Activated CD8-positive, alpha-beta T cell treated with anti-CD3 and anti-CD28 coated beads, Interleukin-2, amount 10 ng/mL, durations not matched to agents 7 days and 5 days (primary cell): ENCODE measurements at places on chromosomes 1 and 21.

DNA sequence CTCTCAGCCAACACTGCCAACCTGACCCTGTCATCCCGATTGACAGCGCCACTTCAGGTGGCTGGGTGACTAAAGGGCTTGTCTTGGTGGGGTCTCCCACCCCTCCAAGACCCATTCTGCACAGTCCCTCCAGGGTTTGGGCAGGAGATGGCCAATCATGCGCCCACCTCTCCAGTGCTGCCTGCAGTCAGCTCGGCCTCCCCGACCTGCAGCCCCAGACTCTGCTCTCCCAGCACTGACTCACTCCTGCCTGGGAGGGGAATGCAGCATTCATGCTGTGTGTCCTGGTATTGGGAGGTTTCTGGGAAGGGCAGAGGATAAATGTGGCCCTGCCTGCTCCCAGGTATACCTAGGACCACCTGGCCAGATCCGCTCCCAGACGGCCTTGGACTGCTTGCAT, 9.7 kb downstream of the TMEM81 start:
- DNase-seq = no peak

GRCh38 chr1:79161077-79161476, 154.5 kb upstream of the ADGRL4 start:
- DNase-seq = no peak

- DNase-seq = no peak
These were observed 78.8 kb downstream of the C1orf21 start for GRCh38 chr1:184465489-184466146.

DNA sequence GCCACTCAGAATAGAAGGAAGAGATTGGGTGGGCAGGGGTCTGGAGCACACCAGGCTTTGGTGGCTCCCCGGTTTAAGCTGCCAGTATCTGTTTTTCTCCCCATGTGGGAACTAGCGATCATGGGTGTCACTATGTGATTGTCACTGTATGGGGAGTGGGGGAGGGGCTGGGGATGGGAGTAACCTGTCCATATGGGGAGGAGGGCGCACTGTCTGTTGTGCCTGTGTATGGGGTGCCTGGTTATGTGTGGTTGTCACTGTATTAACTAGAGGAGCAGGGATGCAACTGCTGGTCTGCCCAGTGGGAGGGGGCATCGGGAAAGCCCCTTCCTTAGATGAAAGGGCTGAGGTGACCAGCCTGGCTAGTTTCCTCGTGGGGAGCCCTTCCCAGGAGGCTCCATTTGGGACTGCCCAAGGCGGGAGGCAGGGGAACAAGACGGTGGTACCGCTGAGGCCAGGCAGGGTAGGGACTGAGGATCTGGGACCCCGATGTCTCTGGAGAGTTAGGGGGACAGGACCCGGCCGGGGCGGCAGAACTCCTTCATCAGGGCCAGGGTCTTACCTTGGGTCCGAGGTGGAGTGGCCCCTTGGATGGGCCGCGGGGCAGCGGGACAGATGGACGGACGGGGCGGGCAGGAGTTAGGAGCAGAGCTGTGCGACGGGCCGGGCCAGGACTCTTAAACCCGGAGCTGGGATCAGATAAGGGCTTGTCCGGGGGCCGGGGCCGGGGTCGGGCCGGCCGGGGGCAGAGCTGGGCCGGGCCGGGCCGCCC, at the start of gene KCNJ10:
Gene KCNJ10, minus strand, starts transcription at position 701 of the 772 bp plus-strand sequence. CDS start 27,628 bp downstream, outside the sequence.
- no peak for DNase-seq

DNA sequence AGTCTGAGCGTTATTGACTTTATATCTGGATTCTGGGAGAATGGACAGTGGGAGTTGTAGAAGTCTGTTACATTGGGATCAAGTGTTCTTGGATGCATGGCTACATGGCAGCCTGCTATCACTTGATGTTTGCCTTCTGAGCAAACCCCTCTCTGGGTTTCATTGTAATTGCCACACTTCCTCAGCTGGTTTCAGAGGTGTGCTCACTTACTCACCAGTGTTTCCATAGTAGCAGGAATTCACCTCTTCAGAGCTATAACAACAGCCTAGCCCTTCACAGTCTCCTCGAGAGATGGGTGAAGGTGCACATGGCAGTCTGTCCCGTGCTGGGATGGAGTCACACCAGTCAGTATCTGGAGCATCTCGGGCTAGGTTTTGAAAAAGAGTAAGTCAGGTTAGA, 2.6 kb downstream of the ZP4 start:
- no peak for DNase-seq

- DNase-seq = no peak
These were observed 188.6 kb downstream of the GREM2 start for GRCh38 chr1:240423246-240423924.

- DNase-seq = no peak
These were observed 6.4 kb downstream of the TTC22 start for GRCh38 chr1:54794451-54795355.

- DNase-seq = no peak
These were observed 7.4 kb upstream of the ATP2B4 start for GRCh38 chr1:203619091-203619780.

DNA sequence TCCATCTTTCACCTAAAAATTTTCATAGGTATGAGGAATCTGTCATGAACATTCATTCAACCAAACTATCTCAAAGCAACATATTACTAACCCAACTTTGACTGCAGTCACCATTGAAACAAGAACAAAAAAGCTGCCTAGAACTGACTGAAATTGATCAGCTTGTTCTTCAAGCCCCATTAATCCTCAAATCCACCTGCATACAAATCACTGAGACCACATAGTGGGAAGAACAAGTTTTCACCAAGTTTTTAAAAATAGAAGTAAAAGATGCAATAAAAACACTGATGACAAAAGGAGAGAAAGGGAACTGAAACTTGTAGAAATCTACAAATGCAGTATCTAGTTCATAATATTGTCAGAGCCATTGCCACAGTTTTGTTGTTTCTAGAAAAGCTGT, 6.1 kb downstream of the SORT1 start:
- no peak for DNase-seq
